ENCODE measurements at places on chromosomes 2 and 18.

DNA sequence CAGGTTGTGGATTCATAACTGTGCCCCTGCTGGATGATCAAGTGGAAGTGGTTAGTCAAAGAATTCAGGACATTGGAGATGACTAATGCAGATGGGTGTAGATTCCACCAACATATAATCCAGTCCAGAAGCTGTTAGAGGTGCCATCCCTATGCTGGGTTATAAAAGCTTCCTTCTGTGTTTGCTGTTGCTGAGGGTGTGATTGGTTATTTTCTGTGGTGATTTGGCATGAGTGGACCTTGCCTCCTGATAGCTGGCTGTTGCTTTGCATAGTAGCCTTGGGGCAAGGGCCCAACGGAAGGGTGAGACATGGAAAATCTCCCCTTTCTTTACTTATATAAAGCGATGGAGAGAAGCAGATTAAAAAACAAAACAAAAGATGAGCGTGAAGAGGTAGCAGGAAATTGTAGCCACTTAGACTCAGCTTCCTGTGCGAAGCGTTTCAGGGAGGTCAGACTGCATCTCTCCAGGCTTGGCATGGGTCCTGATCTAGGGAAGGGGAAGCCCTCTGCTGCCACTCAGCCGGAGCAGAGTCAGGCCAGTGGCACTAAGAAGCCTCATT is 190.4 kb downstream of the FMNL2 start:
- DNase-seq, result no peak

GRCh38 chr2:38421274-38422056 is 44.4 kb upstream of the ATL2 start:
- no peak for DNase-seq

- no peak for DNase-seq
Measured at GRCh38 chr18:55289048-55289447, 298.9 kb downstream of the TCF4 start.

DNA sequence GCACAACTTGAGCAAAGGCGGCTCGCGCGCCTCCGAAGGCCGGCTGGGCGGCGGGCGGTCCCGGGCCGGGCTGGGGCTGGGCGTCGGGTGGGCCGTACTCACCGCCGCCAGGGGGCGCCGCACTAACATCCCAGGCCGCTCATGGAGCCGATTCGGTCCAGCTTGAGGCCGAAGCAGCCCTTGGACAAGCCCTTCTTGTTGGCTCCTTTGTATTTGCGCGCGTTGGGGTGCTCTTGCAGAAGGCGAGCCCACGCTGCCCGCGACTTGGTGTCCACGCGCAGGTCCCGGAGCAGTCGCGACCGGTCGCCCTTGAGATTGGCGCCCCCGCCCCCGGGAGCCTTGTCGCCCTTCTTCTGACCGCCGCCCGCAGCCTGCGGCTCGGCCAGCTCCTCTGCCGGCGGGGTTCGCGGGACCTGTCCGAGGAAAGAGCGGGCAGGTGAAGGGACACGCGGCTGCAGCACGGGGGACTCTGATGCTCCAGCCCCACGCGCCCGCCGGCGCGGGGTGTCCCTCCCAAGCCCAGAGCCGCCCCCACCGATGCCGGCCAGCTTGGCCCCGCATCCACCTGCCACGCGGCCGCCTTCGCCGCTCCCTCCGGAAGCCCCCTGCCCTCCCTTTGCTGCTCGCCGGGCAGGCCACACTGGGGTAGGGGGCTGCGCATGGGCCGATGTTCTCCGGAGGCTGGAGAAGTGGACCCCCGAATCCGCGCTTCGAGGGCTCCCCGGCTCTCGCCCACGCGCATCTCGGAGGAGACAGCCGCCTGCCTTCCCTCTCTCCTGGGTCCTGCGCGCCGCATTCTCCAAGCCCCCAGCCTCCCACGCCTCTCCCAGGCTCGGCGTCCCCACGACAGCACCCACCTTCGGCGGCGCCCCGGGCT is 655 bp downstream of the NPPC start:
- DNase-seq, result no peak

DNA sequence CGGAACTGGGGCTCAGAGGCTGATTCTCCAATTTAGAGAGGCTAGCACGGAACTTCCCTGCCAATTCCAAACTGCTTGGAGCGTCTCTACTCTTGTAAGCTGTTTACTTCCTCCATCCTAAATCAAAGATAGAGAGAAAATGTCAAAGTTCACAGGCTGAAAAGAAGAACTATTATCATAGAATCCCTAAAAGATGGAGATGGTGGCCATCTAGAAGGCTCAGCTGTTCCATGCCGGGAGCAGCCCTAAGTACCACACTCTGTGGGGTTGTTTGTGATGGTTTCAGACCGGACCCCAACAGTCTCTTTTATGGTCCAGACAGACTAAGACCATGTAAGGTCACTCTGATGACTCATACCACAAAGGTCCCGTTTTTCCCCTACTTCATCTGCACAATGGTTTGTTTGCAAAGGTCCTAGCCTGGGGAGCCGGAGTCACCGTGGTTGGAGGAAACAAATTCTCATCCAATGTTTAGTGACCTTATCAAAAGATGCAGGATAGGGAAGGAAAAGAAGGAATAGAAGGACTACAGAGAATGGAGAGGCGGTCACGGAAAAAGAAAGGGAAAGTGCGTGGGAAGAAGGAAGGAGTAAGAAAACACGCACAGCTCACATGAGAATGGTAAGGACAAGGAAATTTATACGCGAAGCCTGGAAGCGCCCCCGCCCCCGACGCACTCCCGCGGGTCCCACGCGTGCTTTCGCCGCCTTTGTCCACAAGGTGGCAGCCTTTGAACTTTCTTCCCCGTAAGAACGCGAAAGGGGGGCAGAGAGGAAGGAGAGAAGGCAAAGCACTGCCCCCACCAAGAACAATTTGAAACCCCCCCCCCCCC is 453 bp upstream of the ANTXR1 start:
- peak; percentile 76 for DNase-seq

DNA sequence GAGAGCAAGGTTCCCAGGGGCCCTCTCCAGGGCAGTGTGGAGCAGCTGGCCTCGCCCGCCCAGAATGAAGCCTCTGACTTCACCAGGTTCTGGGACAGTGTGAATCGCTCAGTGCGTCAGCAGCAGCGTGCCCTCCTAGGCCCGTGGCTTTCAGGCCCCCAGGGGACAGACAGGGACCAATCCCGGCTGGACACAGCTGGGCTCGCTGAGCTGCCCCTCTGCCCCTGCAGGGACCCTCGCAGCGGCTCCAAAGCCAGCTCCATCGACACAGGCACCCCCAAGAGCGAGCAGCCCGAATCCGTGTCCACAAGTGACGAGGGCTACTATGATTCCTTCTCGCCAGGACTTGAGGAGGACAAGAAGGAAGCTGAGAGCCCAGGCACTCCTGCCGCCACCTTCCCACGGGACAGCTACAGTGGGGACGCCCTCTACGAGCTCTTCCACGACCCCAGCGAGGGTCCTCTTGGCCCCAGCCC is 7.6 kb downstream of the AMER3 start:
- DNase-seq, result no peak

GRCh38 chr18:11849841-11850634 is 1.2 kb upstream of the CHMP1B start:
- DNase-seq, result peak; percentile 52

GRCh38 chr2:101802329-101802728 is 104.8 kb downstream of the MAP4K4 start:
- no peak for DNase-seq

- DNase-seq, result no peak
Measured at GRCh38 chr18:7657937-7658336, 90.8 kb downstream of the PTPRM start.

DNA sequence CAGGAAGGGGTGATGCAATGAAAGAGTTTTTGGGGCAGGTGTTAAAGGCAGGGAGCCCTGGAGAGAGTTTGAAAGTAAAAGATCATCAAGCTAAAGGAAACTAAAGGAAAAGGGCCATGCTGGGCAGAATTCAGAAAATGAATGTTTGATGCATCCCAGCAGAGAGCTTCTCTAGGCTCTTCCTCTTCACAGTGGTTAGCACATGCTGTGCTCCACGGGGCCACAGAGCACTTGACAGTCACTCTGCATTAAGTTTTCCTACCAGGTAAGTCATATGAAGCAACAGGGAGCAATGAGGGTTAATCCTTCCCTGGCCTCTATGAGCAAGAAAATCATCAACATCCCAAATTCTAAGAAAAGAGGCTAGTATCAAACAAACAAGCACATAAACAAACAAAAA is 895.2 kb downstream of the TRIB2 start:
- no peak for DNase-seq

DNA sequence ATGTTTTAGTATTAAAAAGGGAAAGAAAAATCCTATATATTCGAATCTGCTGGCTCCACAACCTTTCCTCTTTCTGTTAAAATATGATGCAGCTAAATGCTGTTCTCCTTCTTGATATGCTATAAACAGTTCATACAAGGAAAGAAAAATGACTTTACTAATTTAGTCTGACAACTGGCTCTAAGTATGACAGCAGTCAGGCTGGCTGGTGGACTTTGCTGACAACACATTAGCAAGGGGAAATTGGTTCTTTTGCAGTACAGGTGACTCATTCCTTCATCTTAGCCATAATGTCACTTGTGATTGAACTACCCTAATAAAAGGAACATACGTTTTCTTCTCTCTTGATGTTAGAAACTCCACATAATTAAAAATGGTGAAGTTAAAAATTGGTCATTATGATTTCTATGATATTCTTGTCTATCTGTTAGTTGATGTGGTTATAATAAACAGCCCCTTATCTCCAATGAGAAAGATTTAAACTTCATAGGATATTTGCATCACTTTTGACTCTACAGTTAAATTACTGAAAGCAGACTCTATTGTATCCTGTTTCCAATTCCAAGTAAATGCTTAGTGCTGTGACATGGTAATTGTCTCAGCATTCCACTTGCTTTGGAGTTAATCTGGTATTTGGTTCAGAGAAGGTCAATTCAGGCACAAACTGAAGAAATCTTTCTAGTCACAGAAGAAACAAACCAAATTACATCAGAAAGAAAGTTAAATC is 315.3 kb upstream of the GULP1 start:
- no peak for DNase-seq

DNA sequence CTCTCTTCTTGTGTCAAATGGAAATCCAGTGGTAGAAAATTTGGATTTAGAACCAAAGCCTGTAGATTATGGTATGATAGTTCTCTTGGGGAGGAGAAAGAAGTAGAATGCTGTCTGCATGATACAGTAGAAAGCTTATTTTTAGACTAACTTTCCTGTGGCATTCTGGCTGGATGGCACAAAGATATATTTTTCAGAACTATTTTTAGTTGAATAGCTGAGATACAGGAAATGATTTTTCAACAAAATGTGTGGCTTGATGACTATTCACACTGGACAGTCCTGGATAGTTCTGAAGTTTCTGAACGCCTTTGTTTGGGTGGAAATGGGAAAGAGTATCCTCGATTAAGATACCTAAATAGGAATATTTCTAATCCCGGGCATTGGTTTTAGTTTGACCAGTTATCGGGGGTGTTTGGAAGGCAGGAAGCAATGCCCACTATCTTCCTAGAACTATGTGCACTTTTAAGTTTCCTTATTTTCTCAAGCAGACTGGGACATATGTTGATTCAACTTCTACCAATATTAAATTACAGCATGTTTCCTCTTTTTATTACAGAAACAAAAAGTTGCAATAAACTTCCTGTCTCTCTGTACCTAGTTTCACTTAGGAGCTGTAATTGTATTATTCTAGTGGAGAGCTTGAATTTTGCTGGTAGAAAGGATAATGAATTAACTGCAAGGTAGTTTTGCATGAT is 32.1 kb downstream of the GDF7 start:
- DNase-seq, result no peak

DNA sequence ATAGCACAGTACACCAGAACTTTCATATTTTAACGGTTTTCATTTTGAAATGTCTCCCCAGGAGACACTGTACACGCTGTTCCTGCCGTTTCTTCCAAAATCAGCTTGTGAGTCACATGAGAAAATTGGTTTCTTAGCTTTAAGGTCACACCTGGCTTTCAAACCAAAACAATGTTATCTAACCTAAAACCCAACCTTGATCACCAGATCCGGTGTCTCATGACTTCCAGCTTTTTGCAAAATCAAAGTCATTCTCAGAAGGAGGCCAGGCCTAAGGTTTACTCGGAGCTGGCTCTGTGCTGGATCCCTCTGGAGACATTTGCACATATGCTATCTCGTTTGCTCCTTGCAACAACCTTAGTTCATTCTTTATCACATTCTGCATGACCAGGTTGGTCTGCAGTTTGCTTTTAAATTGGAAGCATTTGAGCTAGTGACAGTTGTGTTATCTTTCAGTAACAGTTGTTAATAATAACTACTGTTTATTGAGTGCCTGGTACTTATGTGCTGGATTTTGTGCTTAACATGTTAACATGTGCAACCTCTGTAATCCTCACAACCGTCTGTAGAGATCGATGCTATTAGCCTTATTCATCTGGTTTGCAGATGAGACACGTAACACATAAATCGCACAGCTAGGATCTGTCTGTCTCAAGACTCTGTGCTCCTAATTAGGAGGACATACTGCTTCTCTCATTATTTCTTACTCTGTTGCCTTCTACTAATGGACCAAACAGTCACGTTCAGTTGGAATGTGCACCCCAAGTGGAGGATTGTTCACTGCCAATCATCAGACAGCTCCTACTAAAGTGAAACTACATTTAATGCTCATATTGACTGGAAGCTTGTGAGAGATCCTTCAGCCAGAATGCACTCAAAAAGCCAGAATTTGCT is 105.5 kb downstream of the RNF144A start:
- DNase-seq, result no peak

DNA sequence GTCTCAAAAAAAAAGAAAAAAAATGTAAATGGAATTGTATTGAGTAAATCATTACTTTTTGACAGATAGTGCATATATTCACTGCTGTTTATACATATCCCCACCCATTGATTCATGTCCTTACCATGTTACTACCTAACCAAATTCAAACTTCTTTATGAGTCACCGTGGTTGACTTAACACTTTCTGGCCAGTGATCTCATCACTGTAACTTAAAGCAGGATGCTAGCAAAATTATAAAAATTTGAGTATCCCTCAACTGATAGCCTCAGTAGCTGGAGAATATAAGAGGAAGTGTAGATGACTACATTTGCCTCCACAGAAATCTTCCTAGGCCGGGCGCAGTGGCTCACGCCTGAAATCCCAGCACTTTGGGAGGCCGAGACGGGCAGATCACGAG is 13.4 kb downstream of the CNOT9 start:
- DNase-seq, result no peak

Data from NCI-H2171 (cell line).